ENCODE measurements at places on chromosomes 2 and 18.
A peak's percentile ranks its signal among the peaks of the same experiment; 100 is the strongest.

GRCh38 chr2:151374436-151374835 is 17.0 kb downstream of the TNFAIP6 start:
- DNase-seq = no peak

- DNase-seq = no peak
Observed at GRCh38 chr2:30758191-30758651, 49.0 kb downstream of the CAPN13 start.

DNA sequence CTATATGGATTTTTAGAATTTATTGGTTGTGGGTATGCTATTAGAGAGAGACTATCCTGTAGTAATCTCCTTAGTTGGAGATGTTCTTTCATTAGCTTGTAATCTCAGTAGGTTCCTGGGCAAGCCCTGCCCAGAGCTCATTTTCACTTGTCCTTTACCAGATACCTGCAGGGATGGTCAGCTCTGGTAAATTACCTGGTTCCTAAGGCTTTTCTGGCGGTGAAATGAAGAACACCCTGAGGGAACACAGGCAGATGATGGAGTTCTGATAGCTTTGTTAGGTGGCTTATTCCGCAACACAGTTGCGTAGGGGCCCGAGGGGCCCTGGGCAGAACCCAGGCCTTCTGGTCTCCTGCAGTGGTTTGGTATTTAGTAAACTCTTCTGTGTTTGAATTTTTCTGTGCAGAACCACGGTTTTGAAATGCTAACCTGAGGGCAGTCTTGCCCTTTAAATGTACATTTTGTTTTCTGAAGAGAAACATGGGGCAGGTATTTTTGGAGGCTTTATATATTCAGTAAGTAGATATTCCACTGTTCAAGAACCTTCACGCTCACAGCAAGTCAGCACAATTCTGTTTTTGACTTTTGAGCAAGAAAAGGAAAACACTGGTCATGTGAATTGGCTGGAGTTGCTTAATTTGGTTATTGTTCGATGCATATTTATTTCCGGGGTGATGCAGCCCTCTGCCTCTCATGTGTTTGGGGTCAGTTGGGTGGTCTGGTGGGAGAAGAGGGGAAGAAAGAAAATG is 22.4 kb downstream of the ZNF532 start:
- DNase-seq = no peak

GRCh38 chr2:216074794-216075193 is 6.8 kb downstream of the PECR start:
- no peak for DNase-seq

DNA sequence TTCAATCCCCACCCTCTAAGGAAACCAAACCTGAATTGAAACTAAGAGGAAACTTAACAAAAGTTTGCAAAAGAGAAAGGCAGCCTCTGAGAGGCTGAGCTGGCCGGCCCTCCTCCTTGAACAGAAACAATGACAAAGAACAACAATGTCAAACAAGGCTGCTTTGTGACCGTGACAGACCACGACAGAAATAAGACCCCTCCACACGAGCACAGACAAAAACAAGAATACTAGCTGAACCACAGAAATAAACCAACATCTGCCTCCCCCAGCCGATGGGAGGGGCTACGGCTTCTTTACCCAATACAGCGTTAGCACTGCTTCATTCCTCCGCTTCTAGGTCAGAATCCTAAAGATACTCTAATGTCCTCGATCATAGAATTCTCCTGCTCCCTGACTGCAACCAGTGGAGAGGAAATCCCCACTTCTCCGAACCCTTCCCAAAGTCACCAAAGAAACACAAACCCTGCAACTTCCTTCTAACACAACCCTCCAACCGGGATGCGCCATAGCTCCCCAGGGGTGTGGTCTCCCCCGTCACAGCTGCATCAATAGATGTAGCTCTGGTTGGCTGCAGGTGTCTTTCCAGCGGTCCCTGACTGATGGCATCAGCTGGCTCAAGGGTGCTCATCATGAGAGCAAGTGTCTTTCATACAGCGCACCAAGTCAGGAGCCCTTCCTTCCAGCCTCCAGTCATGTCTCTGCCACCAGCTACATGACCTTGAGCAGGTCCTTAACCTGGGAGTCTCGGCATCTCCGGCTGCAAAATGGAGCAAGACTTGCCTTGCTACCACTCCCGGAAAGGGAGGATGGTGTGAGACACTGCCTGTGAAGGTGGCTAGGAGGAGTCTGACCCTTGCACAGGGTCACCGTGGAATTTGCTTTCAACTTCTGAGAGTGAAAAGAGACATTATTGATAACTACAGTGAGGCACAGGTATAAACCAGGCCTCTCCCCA is 198.6 kb downstream of the HAUS1 start:
- peak; percentile 79 for DNase-seq

DNA sequence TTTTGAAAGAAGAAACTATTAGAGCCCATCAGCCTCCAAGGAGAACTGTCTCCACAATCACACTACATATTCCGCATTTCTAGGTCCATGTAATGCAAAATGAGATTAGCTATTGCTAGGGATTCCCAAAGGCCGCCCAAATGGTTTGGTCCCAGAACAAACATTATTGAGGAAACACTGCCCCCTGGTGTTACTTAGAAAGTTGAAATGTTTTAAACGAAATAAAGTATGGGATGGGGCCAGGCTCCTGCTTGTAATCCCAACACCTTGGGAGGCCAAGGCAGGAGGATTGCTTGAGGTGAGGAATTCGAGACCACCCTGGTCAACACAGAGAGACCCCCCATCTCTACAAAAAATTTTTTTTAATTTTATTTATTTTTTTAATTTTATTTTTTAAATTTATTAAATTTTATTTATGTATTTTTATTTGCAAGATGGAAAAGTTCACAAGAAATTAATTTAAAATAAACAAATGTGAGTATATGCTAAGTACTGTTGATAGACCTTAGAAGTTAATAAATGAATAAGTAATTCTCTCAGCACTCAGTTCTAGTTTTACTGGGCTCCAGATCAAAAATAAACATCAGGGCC is 5.5 kb downstream of the NHEJ1 start:
- DNase-seq = peak; percentile 84

DNA sequence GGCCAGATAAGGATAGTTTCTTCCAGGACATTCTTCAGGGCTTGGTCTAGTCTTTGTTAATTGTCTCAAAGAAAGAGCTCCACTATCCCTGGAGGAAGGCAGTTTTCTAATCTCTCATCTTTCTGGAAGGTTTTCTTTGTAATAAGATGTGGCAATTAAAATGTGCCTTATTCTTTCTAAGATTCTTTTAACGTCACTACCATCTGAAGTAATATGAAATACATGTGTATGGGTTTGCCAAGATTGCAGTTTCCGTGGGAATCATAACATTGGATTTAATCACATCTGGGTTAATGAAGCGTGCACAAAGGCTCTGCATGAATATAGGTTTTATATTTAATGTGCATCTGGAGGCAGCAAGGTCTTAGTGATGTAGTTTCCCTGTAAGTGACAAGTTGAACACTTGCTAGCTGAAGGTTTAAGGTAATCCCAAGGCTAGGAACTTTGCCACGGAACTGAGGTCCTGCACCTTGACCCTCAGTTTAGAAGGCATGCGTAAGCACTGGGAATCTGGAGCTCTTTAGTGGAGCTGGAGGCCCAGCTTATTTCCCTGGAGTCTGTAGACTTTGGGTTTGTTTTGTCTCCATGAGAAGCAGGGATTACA is 25.7 kb downstream of the DIS3L2 start:
- no peak for DNase-seq

DNA sequence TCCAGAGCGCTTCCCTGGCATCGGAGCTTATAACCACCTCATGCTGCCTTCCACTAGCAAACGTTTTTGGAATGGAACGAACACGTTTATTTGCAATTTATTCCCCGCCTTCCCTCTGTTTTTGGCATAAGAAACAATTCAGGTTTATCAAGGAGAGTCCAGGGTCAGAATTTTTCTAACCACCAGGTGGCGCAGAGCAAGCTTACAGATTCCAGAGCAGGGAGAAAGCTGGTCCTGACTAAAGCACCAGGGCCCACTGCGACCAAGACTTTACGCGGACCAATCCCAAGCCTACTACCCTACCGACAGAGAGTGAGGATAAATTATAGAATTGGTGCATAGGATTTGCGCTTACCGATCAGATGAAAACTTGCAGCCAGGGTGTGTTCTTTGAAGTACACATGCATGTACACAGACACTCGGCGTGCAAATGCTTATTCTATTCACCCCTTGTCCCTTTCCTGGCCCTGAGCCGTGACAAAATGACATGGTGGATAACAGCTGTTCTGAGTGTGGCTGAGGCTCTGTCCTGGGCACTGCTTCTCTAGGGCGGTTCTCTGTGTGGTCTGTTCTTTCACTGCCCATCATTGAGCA is 34.7 kb downstream of the NAPG start:
- DNase-seq = peak; percentile 92

GRCh38 chr2:67904566-67904965 is 158.2 kb downstream of the C1D start:
- no peak for DNase-seq

DNA sequence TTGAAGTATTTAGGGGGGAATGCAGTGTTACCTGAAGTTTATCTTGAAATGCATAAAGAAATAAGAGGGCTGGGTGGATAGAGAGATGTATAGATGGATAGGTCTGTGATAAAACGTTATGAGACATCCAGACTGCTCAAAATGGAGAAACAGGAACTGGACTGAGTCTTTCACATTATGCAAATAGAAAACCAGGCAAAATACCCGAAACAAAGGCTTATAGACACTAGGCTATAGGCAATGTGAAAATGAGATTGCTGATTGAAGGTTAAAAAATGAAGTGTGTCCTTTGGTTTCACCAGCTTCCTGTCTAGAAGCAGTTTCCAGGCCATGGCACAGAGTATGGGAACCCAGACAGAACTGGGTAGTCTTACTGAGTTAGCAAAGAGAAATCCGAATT is 24.9 kb upstream of the SLC3A1 start:
- DNase-seq = no peak

- no peak for DNase-seq
Observed at GRCh38 chr18:475202-476031, 25.1 kb downstream of the COLEC12 start.

DNA sequence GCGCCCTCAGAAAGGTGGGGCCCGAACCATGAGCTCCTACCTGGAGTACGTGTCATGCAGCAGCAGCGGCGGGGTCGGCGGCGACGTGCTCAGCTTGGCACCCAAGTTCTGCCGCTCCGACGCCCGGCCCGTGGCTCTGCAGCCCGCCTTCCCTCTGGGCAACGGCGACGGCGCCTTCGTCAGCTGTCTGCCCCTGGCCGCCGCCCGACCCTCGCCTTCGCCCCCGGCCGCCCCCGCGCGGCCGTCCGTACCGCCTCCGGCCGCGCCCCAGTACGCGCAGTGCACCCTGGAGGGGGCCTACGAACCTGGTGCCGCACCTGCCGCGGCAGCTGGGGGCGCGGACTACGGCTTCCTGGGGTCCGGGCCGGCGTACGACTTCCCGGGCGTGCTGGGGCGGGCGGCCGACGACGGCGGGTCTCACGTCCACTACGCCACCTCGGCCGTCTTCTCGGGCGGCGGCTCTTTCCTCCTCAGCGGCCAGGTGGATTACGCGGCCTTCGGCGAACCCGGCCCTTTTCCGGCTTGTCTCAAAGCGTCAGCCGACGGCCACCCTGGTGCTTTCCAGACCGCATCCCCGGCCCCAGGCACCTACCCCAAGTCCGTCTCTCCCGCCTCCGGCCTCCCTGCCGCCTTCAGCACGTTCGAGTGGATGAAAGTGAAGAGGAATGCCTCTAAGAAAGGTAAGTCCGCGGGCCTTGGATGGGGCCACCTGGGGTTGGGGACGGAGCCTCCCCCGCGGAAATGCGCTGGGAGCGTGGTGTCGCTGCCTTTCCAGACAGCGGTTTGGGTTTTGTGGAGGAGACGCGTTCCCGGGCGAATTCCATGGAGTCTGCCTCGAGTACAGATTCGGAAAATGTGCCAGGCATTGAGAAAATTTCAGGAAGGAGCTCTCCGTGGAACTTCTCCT is 559 bp downstream of the HOXD1 start:
- peak; percentile 72 for DNase-seq

DNA sequence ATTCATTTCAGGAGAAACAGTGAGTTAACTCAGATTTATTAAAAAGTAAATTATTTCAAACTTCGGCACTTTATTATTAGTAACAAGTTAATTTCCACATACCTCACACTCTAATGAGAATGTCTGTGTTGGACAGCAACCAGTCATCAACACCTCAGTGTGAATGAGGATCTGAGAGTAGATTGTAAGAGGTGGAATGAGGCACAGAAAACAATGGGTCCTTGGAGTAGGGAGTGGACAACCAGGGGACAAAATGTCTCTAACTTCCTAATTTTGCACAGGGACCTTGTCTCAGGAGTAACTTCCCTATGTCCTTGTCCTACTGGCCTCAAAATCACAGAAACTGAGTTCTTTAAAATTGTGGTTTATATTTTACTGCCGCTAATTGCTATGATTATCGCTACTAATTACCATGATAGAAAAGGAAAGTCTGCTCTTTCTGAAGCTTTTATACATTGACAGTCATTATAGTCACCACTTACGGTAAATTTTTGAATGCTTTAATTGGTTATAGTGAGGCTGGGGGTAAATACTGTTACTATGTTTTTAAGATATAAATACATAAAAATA is 82.2 kb upstream of the LRPPRC start:
- no peak for DNase-seq

DNA sequence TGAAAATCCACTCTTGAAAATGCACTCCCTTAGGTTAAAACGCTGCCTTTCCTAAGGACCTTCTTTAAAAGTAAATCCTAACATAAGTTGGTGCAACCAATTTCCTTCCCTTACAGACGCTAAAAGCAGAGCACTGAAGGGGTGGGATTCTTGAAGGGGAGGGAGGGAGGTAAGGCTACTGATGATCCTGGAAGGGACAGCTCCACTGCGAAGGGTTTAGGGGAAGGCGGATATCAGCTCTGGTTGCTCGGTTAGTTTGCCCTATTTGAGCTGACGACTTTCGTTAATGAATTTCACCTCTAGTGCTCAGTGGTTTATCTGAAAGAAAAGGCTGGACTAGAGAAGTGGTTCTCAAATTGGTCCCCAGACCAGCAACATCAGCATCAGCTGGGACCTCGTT is 49.7 kb upstream of the SIGLEC15 start:
- no peak for DNase-seq
